ENCODE measurements at places on chromosomes 6 and 20. TPM values are rescaled to one million over a fixed set of nuclear protein-coding genes. Genes with fewer than 3 reads are reported as not detected.

DNA sequence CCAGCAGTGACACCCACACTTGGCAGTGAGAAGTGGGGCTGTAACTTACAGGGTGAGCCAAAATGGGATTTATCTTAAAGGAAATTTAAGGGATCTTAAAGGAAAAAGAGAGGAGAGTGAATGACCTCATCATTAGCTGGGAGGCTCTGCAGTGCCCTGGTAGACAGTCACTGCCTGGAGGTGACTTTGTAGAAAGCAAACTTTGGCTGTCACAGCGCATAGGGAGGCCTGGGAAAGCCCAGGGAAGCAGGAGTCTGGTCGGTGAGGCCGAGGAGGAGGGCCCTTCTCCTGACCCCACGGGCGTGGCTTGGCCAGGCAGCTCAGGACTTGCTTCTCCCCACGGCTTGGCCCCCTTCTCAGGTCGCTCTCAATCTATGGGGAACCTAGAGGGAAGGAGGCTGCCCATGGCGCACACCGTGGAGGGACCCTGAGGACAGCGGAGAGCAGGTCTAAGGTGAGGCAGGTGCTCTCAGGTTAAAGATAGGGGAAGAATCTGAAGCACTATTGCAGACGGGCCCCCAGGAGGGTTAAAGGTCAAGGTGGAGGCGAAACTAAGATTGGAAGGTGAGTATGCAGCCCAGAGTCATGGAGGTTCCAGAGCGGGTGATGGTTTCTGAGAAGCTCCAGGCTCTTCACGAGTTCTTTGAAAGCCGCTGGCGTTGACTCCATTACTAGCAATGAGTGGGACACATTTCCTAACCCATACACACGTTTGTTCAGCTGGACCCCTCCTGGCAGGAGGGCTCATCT, 15.6 kb upstream of the RIPK1 start:
- H3K4me1 ChIP-seq, result peaks cover 17% of the 10 kb centered on the region
- H3K4me3 ChIP-seq, result peak overlapping the region; percentile 74
- no peaks in the 10 kb centered on the region for H3K36me3 ChIP-seq
- no peak for DNase-seq
- no peaks in the 10 kb centered on the region for H3K27me3 ChIP-seq

GRCh38 chr20:46505506-46505905, 7.9 kb downstream of the ZNF334 start:
- H3K4me1 ChIP-seq, result peaks cover 21% of the 10 kb centered on the region
- H3K4me3 ChIP-seq, result no peak overlapping the region
- peaks cover 34% of the 10 kb centered on the region for H3K27me3 ChIP-seq
- DNase-seq, result no peak
- H3K27ac ChIP-seq, result no peak overlapping the region

- H3K27me3 ChIP-seq, result no peaks in the 10 kb centered on the region
- peaks cover 9% of the 10 kb centered on the region for H3K36me3 ChIP-seq
- DNase-seq, result no peak
- H3K4me3 ChIP-seq, result no peak overlapping the region
- no peaks in the 10 kb centered on the region for H3K4me1 ChIP-seq
Measured at GRCh38 chr6:13604546-13605416, 10.4 kb upstream of the NOL7 start.

GRCh38 chr6:16752206-16752866, 8.9 kb downstream of the ATXN1 start:
- peaks cover 10% of the 10 kb centered on the region for H3K36me3 ChIP-seq
- no peak for DNase-seq
- H3K4me1 ChIP-seq, result peaks cover 44% of the 10 kb centered on the region
- no peak overlapping the region for H3K4me3 ChIP-seq

Gene GPLD1
- 0.52 TPM for total RNA-seq

Gene DIDO1
- 49.5 TPM for total RNA-seq
